Bone marrow (tissue), 2 donors: ENCODE measurements at places on chromosomes 7 and 10.
A peak's percentile ranks its signal among the peaks of the same experiment; 100 is the strongest.

GRCh38 chr10:50624413-50624865 lies 683 bp upstream of the SGMS1 start:
- DNase-seq, result peak; percentile 96

DNA sequence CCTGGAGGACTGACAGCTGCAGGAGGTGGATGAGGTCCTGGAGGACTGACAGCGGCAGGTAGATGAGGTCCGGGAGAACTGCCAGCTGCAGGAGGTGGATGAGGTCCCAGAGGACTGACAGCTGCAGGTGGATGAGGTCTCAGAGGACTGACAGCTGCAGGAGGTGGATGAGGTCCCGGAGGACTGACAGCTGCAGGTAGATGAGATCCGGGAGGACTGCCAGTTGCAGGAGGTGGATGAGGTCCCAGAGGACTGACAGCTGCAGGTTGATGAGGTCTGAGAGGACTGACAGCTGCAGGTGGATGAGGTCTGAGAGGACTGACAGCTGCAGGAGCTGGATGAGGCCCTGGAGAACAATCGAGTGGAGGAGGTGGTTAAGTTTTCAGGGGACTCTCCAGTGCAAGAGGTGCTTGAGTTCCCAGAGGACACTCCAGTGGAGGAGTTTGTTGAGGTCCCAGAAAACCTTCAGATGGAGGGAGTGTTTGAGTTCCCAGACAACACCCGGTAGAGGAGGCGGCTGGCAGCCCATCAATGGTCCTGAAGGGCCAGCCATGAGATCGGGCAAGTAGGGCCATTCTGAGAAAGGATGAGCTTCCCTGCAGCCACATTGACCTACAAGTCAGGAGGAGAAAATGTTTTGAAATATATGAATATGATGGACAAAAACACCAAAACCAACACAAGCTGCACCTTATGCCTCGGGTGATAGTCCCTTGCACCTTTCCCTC lies 4.7 kb upstream of the EIF5AL1 start:
- no peak for DNase-seq

DNA sequence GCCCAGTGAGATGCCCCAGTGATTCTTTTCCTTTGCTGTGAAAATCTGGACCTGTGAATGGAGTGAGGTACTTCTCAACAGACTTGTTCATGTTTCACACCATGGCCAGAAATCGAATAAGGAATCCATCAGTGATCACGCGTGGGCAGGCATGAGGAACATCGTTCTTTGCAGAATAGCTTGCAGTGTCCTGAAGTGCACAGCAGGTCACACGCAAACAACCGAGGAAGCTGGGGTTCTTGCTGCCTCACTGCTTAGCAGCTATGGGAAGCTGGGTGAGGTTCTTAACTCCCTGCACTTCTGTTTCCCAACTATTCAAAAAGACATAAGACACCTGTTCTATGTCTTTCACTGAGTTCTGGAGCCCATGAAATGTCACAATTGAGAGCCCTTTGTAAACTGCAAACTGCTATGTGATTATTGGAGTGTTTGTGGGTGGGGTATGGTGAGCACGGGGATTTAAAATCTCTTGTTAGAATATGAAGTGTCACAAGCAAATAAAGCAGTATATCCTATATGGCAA lies 253.4 kb downstream of the KIAA1217 start:
- no peak for DNase-seq

DNA sequence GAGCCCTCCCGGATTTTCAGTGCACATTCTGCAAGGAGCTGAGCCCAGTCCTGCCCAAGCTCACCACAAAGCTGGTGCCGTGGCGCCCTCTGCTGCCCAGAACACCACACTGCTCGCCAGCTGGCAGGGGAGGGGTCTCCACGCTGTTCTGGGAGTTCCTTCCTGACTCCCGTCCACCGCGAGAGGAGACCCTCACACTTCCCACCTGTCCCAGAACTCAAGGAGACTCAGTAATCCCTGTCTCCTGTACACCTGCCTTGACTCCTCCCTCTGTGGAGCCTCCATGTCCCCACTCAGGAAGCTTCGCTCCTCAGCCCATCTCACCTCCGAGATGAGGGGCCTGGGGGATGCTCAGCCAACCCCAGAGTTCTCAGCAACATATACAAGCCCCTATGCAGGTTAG lies 11.3 kb downstream of the C10orf105 start:
- peak; percentile 16 for DNase-seq

DNA sequence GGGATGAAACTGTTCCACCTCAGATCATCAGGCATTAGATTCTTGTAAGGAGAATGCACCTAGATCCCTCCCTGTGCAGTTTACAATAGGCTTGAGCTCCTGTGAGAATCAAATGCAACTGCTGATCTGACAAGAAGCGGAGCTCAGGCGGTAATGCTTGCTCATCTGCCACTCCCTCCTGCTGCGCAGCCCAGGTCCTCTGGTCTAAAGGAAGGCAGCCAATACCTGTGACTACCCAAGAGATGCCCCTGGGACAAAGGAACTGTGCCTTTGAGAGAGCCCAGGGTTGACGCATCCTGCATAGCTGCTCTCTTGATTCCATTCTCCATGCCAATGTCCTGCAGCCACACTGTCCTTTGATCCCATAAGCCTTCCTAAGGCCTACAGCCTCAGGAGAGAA lies 73.1 kb downstream of the ADCYAP1R1 start:
- DNase-seq, result no peak

DNA sequence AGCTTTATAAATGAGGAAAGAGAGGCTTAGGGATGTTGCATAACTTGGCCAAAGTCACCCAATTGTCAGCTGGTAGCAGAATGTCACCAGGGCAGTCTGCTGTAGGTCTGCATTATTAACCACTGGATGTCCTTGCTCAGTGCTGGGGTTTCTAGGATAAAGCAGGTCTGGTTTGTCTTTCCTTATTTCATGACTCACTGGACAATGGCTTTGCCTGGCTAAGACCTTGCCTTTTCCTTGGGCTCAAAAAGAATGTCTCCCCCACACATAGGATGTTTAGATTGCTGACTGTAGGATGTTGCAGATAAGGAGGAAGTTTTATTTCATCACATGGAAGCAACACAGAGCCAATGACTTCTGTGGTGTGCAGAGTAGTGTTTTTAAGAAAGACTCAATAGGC lies 29.4 kb downstream of the WDFY4 start:
- DNase-seq, result no peak

DNA sequence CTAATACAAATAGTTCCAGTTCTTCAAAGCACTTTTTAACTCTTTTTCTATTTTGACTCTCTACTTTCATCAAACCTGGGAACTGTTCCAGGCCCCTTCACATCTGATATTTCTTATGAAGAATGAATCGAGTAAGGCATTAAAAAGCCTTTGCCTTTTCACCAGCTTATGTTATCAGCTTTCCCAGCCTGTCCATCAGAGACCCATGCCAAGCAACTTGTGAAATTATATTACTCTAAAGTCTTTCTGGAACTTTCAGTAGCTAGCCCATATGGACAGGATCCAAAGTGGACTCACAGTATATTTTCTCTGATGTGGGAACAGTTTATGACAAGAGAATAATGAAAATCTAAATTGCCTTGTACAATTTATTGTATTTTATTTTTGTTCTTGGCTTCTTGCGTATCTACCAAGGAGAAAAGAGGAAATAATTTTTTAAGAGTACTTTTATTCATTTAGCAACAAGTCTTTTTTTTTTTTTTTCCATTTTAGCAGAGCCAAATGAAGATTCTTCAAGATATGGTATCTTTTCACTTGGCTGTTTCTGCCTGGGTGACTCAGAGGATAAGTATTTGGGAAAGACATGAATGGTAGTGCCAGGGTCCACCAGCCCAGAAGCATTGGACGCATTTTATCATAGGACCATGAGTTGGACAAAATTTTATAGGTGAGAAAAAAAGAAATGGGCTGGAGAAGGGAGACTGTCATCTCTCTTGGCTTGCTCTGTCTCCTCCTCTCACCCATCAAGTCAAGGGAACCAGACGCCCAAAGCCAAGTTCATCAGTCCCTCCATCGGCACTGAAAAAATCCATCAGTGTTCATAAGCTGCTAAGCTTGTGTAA lies 195.8 kb upstream of the NEBL start:
- no peak for DNase-seq

DNA sequence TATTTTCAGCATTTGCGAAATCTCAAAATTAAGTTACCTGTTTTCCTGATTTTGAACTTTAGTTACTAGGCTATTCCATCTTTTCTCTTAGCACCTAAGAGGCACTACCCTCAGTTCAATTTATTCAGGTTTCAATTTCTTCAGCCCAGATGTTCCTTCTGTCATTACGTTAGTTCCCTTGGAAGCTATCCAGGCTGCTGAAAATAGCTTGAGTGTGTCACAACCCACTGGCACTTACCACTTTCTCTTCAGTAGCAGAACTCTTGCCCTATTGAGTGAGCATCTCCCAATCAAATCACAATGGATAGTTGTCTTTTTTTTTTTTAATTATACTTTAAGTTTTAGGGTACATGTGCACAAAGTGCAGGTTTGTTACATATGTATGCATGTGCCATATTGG lies 332.7 kb upstream of the LRGUK start:
- DNase-seq, result no peak

GRCh38 chr7:81111358-81111757 lies 192.5 kb upstream of the SEMA3C start:
- no peak for DNase-seq

GRCh38 chr7:91165006-91165845 lies 99.0 kb upstream of the FZD1 start:
- DNase-seq, result no peak

DNA sequence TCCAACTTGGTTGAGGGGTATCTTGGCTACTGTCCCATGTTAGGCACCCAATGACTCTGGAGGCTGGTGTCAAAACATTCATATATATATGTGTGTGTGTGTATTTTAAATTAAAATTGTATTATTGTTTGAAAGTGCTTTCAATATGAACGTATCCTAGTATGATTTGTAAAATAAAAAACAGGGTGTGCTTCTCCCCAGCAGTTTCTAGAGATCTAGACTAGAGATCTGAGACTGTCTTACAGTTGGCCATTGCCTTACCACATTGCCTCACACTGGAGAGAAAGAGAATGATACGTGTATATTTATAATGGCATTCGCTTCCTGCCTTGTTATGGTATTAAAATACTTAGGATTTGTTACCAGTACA lies 1.2 kb downstream of the BAG3 start:
- no peak for DNase-seq

DNA sequence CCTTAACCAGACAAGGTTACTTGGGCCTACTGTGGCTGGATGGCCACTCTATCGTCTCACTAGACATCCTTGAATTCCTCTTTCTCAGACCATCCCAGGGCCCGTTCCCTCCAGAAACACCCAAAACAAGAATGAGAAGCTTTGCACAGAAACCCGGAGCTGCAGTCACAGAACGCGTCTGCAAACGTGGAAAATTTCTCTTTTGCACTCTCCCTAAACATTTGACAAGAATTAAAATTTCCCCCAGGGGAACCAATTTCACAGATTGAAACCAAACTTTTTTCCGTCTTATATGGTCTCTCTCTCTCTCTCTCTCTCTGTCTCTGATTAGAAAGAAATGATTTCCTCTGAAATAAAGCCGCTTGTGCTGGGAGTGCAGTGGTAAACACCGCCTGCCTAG lies 120.7 kb downstream of the MKX start:
- DNase-seq, result no peak

DNA sequence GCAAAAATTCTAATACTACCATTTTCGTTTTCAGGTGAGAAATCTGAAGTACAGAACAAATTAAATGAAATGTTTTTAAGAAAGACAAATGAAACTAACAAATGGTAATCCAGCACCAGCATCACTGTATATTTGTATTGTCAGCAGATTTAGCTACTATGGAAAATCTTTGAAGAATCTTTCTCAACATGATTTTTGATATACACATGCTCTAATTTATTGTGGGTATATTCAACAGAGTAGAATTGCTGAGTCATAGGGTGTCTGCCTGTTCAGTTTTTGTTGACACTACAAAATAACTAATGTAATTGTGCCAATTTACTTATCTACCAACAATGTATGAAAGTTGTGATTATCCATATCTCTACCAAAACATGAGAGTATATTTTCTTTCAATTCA lies 437.6 kb downstream of the PCDH15 start:
- DNase-seq, result no peak

DNA sequence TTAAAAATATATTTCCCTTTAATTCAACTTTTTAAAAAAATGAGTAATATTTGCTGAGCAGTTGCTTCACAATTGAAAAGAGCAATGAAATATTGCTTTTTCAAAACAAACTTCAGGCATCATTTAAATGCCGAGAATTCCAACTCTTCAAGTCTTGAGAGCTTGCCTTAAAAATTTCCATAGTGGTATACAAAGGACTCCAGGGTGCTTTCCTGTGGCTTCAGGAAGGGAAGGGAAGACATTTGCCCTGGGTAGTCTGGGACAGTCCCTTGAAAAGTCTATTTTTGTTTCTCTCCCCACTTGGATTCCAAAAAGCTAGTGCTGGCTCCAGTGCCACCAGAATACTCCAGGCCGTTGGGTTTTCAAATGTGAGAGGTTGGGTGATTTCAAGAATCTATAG lies 71.7 kb downstream of the HYCC1 start:
- no peak for DNase-seq

- DNase-seq, result no peak
Observed at GRCh38 chr7:21550821-21551531, 8.1 kb downstream of the DNAH11 start.

DNA sequence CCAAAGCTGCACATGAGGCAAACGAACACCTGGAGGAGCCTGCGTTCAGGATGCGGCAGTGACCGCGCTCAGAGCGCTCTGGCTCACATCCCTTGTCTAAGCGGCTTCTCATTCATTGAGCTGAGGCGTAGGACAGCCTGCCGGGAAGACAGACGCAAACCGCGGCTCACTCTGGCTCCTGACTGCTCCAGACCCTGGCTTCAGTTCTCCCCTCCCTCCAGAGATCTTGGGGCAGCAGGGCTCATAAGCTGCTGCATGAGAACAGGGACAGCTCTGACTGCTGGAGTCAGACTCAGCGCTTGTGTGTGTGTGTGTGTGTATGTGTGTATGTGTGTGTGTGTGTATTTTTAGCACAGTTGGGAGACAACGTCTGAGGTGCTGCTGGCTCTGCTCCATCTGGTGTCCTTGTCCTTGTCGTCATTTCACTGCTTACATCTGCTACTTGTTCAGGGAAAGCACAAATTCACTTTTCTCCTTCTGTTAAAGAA lies 15.8 kb upstream of the LYZL2 start:
- no peak for DNase-seq

- no peak for DNase-seq
Observed at GRCh38 chr7:2884161-2884560, 40.1 kb upstream of the GNA12 start.

- DNase-seq, result no peak
Observed at GRCh38 chr7:156162451-156162850, 350.2 kb upstream of the SHH start.

DNA sequence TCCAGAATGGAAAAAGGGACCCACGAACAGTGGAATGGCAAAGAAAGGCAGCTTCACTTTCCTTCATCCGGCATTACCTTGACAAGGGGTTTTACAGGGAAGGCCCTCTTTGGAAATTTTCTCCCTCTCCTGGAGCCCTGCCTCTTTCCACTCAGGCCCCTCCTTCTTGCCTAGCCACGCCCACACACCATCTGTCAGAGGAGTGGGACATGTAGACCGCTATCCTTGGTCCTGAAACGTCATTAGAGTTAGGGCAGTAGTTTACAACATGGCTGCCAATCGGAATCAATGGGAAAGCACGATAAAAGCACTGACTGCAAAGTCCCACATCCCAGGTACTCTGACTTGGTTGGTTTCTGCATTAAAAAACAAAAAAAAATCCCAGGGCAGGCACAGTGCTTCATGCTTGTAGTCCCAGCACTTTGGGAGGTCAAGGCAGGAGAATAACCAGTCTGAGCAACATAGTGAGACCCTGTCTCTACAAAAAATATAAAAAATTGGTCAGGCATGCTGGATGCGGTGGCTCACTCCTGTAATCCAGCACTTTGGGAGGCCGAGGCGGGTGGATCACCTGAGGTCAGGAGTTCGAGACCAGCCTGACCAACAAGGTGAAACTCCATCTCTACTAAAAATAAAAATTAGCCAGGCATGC lies 96.4 kb downstream of the MARCHF5 start:
- no peak for DNase-seq

- no peak for DNase-seq
Observed at GRCh38 chr10:5556576-5556975, 31.8 kb downstream of the CALML3 start.
